ENCODE measurements at places on chromosomes 16 and 17. TPM values are rescaled to one million over a fixed set of nuclear protein-coding genes. Genes with fewer than 3 reads are reported as not detected.

The NPIPA2 gene
- total RNA-seq, result 10.1 TPM

The VAT1L gene
- total RNA-seq, result 5.2 TPM

The TOP2A gene
- total RNA-seq, result 295 TPM

DNA sequence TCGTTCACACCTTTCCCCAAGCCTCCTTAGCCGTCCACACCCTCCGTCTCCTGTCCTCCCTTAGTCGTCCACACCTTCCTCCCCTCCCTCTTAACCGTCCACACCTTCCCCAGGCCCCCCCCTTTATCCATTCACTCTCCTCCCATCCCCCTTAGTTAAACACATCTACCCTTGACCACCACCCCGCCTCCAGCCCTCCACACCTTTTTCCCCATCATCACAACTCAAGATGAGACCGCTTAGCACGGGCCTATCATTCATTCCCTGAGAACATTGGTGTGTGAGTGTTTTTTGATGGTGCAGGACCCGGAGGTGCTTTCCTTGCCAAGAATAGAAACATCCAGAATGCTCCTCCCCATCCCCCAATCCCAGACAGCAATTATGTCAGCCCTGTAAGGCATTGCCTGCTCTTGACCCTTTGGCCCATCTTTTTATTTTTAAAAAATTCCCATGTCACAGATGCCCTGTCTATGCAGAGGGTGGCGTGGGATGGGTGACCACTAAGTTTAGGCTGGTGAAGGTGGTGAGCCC, 1.4 kb downstream of the TENT4B start:
- DNase-seq, result no peak
- H3K36me3 ChIP-seq, result no peaks in the 10 kb centered on the region
- peak overlapping the region; percentile 95 for H3K4me3 ChIP-seq
- H3K27ac ChIP-seq, result no peak overlapping the region
- H3K4me1 ChIP-seq, result peaks cover 38% of the 10 kb centered on the region

- peak overlapping the region; percentile 86 for H3K4me3 ChIP-seq
- DNase-seq, result no peak
Observed at GRCh38 chr17:81223762-81224130, 981 bp upstream of the CEP131 start.

DNA sequence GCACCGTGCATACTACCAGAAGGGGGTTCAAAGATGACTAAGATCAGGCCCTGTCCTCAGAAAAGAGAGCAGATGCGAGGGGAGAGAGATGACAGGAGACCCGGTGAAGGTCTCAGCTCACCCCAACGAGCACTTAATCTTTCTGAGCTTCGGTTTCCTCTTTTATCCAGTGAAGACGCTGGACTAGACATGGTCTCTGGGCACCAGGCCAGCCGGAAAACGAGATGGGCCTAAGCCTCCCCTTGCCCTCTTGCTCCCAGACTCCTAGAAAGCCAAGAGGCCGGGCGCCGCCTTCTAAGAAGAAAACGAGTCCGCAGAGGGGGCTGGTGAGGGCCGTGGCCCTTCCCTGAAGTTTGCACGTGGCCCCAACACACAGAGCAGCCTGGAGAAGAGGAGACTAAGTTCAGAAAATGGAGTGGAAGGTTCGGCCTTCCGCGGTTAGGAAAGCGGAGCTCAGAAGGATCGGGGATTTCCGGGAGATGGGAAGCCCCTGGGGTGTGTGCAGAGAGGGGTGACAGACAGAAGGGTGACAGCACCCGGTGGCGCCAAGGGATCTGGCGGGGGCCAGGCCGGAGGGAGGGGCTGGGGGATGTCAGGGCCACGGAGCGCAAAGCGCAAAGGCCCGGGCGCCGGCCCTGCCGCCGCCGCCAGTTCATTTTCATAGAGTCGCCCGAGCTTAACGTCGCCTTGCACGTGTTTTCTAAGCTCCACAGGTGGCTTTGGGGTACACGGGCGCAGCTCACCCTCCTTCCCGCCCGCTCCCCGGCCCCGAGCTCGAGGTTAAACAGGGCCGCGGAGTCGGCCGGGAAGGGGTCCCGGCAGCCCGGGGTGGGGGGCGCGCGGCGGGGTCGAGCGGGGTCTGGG, 42.1 kb upstream of the BHLHA9 start:
- no peak overlapping the region for H3K27ac ChIP-seq
- peaks cover 3% of the 10 kb centered on the region for H3K36me3 ChIP-seq
- no peak for DNase-seq
- H3K4me1 ChIP-seq, result peaks cover 15% of the 10 kb centered on the region
- H3K27me3 ChIP-seq, result peaks cover 80% of the 10 kb centered on the region

GRCh38 chr17:76065775-76066174, 6.5 kb downstream of the SRP68 start:
- H3K27me3 ChIP-seq, result no peaks in the 10 kb centered on the region
- no peak overlapping the region for H3K27ac ChIP-seq
- H3K36me3 ChIP-seq, result peaks cover 16% of the 10 kb centered on the region
- H3K4me1 ChIP-seq, result peaks cover 7% of the 10 kb centered on the region
